ENCODE measurements at places on chromosomes 3 and 15. TPM values are rescaled to one million over a fixed set of nuclear protein-coding genes. Genes with fewer than 3 reads are reported as not detected.

Gene C3orf49
- total RNA-seq = not detected

Gene SLC15A2
- 0.60 TPM for total RNA-seq

Gene RGMA
- total RNA-seq = not detected

Gene QTRT2
- total RNA-seq = 42.8 TPM

Gene RLBP1
- not detected for total RNA-seq

Gene EXOG
- 21.9 TPM for total RNA-seq

Gene STRIT1
- not detected for total RNA-seq

Gene RBP2
- total RNA-seq = not detected

Gene IGF1R
- 50.9 TPM for total RNA-seq

Gene AMIGO3
- total RNA-seq = not detected

Gene ARL8B
- 58.0 TPM for total RNA-seq

Gene FGF12
- 2.5 TPM for total RNA-seq

GRCh38 chr3:177816667-177817208, 619.5 kb upstream of the TBL1XR1 start:
- peak; percentile 62 for DNase-seq

- DNase-seq = no peak
Measured at GRCh38 chr3:134366221-134366927, 7.9 kb downstream of the AMOTL2 start.

DNA sequence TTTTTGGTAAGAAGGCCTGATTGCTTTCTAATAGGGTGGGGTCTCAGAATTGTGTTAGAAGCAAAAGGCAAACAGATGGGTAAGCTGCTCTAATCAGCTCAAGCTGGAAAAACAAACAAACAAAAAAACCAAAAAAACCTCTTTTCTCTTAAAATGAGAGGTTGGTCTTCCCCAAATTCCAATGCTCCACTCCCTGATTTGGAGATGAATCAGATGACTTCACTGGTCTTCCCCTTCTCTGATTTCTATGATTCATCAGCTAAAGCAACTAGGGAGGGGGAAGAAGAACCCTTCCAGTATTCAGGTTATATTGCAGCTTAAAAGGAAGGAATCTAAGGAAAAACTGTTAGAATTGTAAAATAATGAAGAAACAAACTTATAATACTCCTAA, 9.6 kb upstream of the ANXA2 start:
- DNase-seq = peak; percentile 32

DNA sequence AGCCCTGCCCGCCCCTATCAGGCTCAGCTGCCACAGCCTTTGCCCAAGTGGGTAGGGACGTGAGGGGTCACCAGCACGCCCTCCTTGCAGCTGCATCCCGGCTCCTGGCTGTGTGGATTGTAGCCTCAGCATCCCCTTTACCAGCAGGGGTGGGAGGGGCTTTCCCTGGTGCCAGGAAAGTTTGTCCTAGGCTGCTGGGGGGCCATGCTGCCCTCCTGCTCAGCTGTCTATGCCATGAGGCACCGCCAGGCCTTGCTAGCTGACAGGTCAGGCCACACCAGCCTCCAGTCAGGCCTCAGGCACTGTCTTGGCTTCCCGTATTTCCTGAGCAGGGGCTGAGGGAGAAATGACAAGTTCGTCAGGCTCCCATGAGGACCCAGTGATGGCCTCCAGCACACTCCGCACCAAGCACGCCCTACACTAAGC, 32.3 kb downstream of the TKT start:
- DNase-seq = no peak

- peak; percentile 51 for DNase-seq
Measured at GRCh38 chr3:152084441-152085158, 184.1 kb upstream of the MBNL1 start.

GRCh38 chr15:70097063-70097320, 725 bp downstream of the TLE3 start:
- no peak for DNase-seq

- DNase-seq = no peak
Measured at GRCh38 chr15:28935316-28935715, 49.5 kb downstream of the APBA2 start.

DNA sequence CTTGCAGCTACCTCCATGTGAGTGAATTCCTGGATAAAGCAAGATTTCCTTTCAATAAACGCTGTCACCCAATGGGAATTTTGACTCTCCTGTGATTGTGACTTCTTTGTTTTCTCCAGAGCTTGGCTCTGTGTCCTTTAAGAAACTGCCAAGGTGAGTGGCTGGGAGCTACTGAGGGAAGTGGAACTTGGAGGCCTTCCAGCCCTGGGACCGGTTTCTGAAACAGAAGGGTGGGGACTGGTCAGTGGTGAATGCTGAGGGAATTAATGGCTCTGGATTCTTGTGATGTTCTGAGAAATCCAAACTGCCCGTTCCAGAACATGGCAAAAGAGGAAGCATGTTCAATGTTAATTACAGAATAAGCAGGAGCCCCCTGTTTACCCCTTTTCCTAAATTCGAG, 41.1 kb upstream of the MYZAP start:
- peak; percentile 34 for DNase-seq

GRCh38 chr3:144815655-144816054, 844.0 kb downstream of the DIPK2A start:
- DNase-seq = no peak

DNA sequence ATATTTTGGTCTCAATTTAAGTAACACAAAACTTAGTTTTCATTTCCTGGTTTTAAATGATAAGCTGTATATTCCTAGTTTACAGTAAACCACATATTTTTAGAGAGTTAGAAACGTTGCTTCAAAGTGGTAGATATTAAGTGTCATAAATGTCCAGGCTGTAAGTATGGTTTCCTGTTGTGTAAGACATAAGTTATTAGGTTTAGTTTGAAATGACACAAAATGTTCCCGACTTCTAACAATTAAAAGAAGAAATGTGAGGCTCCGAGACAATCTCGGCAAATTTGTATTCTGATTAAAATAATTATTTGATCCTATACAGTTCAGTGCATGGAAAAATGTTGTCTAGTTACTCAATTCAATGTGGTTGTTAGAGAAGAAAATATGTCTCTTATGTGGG, 387.3 kb downstream of the EPHA3 start:
- DNase-seq = no peak

DNA sequence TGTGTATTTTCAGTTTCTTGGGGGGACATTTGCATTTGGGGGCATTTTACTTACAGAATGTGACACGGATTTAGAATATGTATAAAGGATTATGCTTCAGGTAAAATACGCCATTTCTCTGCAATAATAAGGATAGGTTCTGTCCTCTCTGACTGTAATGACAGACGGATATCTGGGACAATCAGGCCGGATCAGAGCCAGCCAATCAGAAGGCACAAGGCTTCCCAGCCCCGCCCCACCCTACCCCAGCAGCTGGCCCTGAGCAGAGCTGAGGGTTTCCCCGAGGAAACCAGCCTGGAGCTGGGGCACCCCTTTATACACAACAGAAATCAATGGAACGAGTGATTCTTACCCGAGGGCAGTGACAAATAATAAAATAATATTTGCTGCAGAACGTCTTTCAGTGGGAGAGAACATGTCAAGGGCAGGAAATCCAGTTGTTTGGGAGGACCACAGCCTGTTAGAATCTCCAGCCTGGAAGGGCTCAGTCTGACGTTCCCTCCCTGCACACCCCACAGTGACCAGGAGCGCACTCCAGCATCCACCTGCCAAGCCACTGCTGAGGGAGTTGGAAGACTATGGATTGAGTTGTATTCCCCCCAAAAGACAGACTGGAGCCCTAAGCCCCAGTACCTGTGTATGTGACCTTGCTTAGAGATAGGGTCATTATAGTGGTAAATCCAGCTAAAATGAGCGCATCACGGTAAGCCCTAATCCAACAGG, 30.3 kb upstream of the SEC13 start:
- DNase-seq = no peak

DNA sequence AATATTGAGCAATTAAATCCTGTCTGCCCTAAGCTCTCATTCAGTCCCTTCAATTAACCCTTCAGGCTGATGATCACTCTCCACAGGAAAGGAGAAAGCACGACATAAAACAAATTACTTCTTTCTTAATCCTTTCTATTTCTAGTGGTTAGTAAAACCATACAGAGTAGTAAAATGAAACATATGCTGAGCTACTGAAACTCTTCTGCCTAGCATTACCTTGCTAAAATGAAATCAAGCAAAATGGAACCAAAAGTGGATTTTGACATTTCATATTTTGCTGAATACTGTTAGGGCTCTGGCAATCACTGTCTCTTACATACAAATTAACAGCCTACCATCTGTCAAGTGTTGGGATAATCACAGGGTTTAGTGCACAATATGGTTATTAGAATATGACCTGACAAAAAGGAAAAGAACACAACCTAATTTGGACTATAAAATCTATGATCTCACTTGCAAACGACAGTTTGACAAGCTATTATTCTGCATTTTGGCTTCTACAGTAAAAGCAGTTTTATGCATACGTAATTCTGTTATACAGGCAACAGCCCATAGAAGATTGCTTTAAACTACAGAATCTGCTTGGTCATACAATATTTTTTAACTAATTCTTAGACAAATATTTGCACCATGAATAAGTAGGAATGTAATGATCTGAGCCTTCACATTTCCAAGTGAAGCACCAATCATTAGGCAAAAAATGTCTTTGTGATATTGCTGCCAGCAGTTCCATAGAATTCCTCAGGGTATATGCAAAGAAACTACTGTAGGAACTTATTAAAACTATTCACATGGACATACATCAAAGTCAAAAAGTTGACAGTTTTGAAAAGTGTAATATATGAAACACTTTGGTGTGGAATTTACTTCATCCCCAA, 105.0 kb downstream of the FHIT start:
- DNase-seq = no peak

- DNase-seq = peak; percentile 32
Measured at GRCh38 chr15:91186904-91187656, 87.0 kb downstream of the SV2B start.

- no peak for DNase-seq
Measured at GRCh38 chr3:96319166-96319565, 495.2 kb upstream of the EPHA6 start.

- no peak for DNase-seq
Measured at GRCh38 chr3:69872783-69873378, 126.7 kb upstream of the SAMMSON start.

GRCh38 chr3:187684880-187685279, 14.7 kb upstream of the SST start:
- DNase-seq = no peak

GRCh38 chr3:6667354-6667753, 193.6 kb upstream of the GRM7 start:
- no peak for DNase-seq

GRCh38 chr15:95459273-95459672, 871.2 kb upstream of the NR2F2 start:
- peak; percentile 90 for DNase-seq

- no peak for DNase-seq
Measured at GRCh38 chr3:36741285-36741684, 23.1 kb downstream of the DCLK3 start.

DNA sequence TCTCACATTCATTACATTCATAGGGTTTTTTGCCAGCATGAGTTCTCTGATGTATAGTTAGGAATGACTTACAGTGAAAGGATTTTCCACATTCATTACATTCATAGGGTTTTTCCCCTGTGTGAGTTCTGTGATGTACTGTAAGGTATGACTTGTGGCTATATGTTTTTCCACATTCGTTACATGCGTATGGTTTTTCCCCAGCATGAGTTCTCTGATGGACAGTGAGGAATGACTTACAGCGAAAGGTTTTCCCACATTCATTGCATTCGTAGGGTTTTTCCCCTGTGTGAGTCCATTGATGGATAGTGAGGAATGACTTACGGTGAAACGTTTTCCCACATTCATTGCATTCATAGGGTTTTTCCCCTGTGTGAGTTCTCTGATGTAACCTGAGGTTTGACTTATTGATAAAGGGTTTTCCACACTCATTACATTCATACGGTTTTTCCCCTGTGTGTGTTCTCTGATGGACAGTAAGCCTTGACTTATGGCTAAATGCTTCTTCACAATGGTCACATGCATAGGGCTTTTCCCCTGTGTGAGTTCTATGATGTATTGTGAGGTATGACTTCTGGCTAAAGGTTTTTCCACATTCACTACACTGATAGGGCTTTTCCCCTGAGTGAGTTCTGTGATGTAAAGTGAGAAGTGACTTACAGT, 47.4 kb downstream of the ZNF717 start:
- DNase-seq = peak; percentile 14

DNA sequence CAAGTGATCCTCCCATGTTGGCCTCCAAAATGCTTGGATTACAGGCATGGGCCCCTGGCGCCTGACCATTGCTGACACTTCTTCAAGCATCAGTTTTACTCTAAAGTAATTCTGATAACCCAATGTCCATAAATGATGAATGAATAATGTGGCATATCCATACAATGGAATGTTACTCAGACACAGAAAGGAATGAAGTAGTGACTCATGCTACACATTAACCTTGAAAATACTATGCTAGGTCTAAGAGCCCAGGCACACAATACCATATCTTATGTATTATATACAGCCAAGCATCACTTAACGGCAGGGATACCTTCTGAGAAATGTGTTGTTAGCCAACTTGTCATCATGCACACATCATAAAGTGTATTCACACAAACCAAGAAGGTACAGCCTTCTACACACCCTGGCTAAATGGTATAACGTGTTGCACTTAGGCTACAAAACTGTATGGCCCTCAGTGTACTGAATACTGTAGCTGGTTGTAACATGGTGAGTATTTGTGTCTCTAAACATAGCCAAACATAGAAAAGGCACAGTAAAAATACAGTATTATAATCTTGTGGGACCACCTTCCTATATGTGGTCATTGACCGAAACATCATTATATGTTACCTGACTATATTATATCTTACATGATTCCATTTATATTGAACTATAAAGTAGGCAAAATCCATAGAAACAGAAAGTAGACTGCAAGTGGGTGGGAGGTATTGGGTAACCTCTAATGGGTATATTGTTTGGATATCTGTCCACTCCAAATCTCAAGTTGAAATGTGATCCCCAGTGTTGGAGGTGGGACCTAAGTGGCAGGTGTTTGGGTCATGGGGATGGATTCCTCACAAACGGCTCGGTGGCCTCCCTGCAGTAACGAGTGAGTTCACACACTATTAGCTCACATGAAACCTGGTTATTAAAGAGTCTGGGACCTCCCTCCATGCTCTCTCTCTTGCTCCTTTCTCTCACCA, 31.4 kb downstream of the MKRN2 start:
- DNase-seq = peak; percentile 16

DNA sequence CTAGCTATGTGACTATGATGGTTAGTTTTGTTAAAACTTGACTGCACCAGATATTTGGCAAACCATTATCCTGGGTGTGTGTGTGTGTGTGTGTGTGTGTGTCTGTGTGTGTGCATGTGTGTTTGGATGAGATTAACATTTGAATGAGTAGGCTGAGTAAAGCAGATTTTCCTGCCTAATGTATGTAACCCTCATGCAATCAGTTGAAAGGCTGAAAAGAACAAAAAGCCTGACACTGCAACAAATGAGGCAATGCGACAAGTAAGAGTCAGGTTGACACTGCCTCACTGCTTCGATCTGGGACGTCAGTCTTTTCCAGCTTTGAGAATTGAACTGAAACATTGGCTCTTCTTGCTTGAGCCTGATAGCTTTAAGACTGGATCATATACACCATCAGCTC, 643.0 kb downstream of the NAALADL2 start:
- no peak for DNase-seq

DNA sequence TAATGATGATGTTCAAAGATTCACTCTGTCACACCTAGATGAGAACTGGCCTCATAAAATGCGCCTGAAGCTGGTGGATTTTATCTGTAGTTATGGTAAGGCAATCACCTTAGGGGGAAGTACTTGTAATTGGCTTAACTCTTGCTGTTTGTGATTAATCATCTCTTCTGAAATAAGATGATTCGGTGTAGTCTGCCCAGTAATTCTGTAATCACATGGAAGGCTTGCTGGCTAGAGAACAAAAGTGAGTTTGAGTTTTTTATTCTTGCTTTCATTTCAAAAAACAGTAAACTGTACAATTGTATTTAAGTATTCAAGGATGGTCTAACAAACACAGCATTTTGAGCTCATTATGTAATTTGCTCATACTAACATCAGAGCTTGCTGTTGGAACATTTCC, 72.1 kb downstream of the OTOL1 start:
- DNase-seq = no peak
